ENCODE measurements at places on chromosomes 12 and 14.

DNA sequence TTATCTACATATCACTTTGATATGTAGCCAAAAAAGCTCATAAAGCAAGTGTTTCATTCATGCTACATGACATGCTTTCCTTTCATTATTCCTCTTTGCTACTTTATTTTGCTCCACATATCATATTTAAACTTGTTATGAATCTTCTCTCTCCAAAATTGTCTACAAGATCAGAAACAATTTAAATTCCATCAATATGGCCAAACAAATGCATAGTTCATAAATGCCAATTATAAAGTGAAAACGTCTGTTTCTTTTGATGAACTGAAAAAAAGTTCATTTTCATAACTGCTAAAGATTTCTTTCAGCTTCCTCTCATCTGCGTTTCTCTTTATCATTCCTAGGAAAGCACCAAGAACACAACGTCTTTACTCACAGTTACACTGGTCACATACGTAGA, 22.8 kb downstream of the USP44 start:
- DNase-seq, result no peak

DNA sequence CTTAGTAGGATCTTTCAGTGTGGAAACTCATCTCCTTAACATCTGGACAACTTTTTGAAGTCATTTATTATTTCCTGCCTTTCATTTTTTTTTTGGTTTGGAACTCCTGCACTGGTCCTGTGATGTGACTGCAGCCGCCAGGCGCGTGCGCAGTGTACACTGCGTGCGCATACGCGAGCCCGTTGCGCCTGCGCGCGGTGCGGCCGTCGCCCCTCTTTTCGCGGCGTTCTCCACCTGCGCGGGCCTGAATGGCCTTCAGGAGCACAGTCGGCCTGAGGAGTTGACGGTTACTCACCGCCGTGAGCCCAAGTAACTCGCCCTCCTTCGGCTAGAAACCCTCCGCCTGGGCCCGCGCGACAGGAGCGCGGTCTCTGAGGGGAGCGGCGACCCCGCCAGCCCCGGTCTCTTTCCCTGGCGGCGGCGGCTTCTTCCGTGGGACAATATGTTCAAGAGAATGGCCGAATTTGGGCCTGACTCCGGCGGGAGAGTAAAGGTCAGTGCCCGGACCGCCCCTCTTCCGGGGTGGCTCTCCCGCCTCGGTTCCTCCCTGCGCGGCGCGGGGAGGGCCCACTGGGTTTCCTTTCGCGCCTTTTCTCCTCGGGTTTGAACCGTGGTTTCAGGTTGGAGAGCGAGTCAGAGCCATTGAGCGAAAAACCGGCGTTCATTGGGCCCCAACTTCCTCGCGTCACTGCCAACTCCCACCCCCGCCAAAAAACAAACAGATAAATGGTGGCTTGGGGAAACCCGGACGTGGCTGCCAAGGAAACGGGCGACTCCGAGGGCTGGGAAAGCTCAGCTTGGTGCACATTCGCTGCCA, at the start of gene YEATS4:
TSS of gene YEATS4 (plus strand) at position 213 of the 817 bp plus-strand sequence. CDS start at position 443, 230 bp downstream.
- peak; percentile 86 for DNase-seq

GRCh38 chr14:23447361-23448350, 12.2 kb upstream of the MYH7 start:
- DNase-seq, result no peak

- DNase-seq, result no peak
Measured at GRCh38 chr14:60339571-60339970, 90.5 kb downstream of the PPM1A start.

DNA sequence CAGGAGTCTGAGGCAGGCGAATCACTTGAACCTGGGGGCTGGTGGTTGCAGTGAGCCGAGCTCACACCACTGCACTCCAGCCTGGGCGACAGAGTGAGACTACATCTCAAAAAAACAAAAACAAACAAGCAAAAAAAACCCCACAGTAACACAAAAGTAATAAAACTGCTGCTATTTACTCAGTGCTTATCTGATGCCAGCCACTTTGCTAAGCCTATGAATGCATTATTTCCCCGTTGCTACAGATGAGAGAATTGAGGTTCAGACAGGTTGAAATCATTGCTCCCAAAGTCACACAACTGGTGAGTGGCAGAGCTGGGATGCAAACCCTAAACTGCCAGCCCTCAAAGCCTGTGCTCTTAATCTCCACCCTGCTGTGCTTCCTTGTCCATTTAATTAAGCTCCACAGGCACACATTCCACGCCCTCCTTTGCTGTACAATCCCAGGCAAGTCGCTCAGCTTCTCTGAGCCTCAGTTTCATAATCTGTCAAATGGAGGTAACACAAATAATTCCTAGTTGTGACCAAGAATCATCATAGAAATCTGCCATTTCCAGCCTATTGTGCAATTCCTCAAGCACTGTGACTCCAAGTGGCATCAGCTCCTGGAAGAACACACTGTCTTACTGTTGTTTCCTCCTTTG, 5.7 kb upstream of the OAS3 start:
- no peak for DNase-seq
